ENCODE measurements at places on chromosomes 1 and 21. TPM values are rescaled to one million over a fixed set of nuclear protein-coding genes. Genes with fewer than 3 reads are reported as not detected.

DNA sequence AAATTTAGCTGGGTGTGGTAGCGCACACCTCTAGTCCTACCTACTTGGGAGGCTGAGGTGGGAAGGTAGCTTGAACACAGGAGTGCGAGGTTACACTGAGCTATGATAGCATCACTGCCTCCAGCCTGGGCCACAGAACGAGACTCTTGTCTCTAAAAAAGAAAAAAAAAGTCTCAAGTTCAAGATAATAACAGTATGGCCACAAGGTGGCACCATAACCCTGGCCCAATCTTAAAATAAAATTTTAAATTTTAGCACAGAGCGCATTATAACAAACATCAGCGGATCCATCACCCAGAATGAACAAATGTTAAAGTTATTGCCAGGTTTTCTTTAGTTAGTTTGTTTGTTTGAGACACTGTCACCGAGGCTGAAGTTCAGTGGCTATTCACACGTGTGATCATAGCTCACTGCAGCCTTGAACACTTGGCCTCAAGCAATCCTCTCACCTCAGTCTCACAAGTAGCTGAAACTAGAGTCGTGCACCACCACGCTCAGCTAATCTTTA lies 2.9 kb upstream of the HTR6 start:
- ATAC-seq: no peak

DNA sequence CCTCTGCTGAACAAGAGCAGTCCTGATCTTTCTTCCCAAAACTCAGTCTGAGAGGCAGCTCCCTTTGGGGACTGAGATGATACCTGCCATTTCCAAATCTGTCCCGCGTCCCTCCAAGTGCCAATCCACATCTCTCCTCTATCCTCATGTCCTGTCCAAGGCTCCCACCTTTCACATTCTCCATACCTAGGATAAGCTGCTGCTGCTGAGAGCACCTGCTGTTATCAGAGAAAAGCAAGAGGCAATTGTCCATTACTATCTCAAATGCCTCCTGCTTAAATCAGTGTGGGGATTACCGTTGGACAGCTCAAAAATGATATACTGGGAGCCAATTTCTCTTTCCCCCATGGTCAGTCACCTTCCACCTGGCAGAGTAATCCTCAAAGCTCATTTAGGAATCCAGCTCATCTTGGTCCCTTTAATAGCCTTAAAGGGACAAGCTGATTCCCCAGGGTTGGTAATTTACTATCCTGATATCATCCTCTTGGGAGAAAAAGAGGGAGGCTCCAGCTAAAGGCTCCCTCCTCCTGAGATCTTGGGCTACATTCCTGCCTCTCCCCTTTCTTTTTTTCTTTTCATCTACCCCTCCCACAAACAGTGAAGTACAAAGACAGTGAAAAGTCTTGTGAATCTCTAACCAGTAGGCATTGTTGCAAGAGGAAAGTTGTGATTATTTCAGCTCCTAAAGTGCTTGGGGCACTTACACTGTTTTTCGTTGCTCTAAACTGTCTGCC lies 278.1 kb upstream of the CAMK1G start:
- no peak for ATAC-seq

Gene MFSD2A
- 0.93 TPM for total RNA-seq

Gene KRTAP7-1
- not detected for total RNA-seq

Measured in gastroesophageal sphincter (tissue), 4 donors.